H1 (cell line): ENCODE measurements at places on chromosomes 3 and 15. TPM values are rescaled to one million over a fixed set of nuclear protein-coding genes. Genes with fewer than 3 reads are reported as not detected.

- no peak overlapping the region for H3K27ac ChIP-seq
- no peaks in the 10 kb centered on the region for H3K36me3 ChIP-seq
- no peaks in the 10 kb centered on the region for H3K4me1 ChIP-seq
- no peak overlapping the region for H3K4me3 ChIP-seq
Observed at GRCh38 chr15:99282586-99282985, 31.3 kb downstream of the LRRC28 start.

Gene FGD5
- 14.3 and 15.3 TPM in 2 replicates for total RNA-seq

Gene LRRC2
- 6.4 and 7.3 TPM in 2 replicates for total RNA-seq

Gene FETUB
- total RNA-seq = not detected in 2 replicates

Gene UPK1B
- 0.29 and 0.67 TPM in 2 replicates for total RNA-seq

- DNase-seq = no peak
- no peaks in the 10 kb centered on the region for H3K27me3 ChIP-seq
- no peak overlapping the region for H3K27ac ChIP-seq
- H3K36me3 ChIP-seq = no peaks in the 10 kb centered on the region
- H3K4me3 ChIP-seq = no peak overlapping the region
Observed at GRCh38 chr3:165855581-165855980, 18.4 kb upstream of the BCHE start.

Gene CCDC13
- not detected in 2 replicates for total RNA-seq

DNA sequence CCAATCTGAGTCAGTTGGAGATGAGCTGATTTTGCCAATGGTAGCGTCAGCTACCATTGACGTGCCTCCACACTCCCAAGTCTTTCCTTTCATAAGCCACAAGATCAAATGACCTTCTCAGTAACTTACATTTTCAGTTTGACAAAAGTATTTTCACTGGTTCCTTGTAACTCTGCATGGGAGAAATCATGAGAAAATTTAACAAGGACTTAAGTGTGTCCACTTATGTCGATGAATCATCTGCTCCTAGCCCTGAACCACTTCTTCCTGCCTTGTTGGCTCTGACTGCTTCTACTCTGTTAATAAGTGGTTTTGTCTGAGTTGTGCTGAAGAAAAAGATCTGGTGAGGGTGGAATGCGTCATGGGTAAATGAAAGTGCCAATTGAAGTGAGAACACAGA lies 101.2 kb downstream of the NFKBIZ start:
- no peaks in the 10 kb centered on the region for H3K4me1 ChIP-seq
- H3K27ac ChIP-seq = no peak overlapping the region
- H3K36me3 ChIP-seq = no peaks in the 10 kb centered on the region
- H3K4me3 ChIP-seq = no peak overlapping the region
- no peaks in the 10 kb centered on the region for H3K27me3 ChIP-seq

GRCh38 chr15:49621887-49622286 lies 1.0 kb downstream of the DTWD1 start:
- H3K27me3 ChIP-seq = no peaks in the 10 kb centered on the region
- H3K4me3 ChIP-seq = peak overlapping the region; percentile 81
- no peaks in the 10 kb centered on the region; the same call in 1 of the 2 replicates for H3K36me3 ChIP-seq
- no peak overlapping the region for H3K27ac ChIP-seq
- H3K4me1 ChIP-seq = no peaks in the 10 kb centered on the region; the same call in 1 of the 2 replicates

Gene CD200
- 50.2 and 51.9 TPM in 2 replicates for total RNA-seq

Gene ANKRD34C
- not detected in 2 replicates for total RNA-seq

- no peak for DNase-seq
- no peaks in the 10 kb centered on the region for H3K36me3 ChIP-seq
- no peaks in the 10 kb centered on the region for H3K27me3 ChIP-seq
- H3K27ac ChIP-seq = no peak overlapping the region
- no peak overlapping the region for H3K4me3 ChIP-seq
Observed at GRCh38 chr3:108006077-108006771, 84.6 kb downstream of the CD47 start.
